ENCODE measurements at places on chromosomes 7 and 10.

DNA sequence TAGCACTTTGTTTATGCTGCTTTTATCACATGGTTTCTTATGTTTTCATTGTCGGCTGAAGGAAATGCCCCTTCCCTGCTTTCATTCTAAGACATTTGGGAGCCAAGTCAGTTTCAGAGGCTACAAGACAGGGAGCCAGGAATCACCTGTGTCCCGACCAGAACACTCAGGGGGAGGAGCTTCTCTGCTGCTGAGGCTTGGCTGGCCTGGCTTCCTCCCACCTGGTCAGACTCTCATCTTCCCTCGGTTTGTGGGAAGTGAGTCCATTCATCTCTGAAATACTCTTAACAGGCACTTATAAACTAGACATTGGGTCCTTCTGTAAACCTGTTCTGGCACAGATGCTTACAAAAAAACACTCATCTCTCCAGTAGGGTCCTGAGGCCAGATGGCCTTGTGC is 19.6 kb upstream of the GOLGA7B start:
- no peak for DNase-seq

- no peak for DNase-seq
These were observed 78.6 kb downstream of the MAD1L1 start for GRCh38 chr7:2154121-2154520.

GRCh38 chr10:12605580-12606405 is 256.4 kb downstream of the CAMK1D start:
- no peak for DNase-seq

- DNase-seq, result no peak
These were observed 18.6 kb upstream of the ASCC1 start for GRCh38 chr10:72234560-72235095.

DNA sequence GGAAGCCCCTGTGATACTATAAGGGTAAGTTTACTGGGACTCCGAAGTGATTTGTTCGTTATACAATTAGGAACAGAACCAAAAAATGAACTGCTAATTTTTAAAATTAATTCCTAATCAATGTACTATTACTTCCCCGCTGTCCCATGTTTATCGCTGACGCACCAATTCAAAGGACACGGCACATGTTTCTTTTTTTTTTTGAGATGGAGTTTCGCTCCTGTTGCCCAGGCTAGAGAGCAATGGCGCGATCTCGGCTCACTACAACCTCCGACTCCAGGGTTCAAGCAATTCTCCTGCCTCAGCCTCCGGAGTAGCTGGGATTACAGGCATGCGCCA is 1.5 kb upstream of the FMC1 start:
- no peak for DNase-seq

DNA sequence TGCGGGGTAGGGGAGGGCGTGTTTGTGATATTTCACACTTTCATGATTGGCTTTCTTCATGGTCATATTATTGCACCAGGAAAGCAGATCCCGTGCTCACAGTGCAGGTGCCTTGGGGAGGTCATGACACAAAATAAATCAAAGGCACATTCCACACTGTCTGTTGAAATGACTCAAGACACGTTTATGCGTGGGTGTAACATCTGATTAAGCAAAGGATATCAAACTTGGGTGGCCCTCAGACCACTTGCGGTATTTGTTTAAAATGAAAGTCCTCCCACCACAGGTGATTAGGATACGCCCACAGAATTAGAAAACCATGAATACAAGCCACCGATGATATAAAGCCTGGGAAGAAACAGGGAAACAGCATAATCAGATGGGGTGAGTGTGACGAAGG is 51.1 kb downstream of the SVIL start:
- DNase-seq, result no peak

DNA sequence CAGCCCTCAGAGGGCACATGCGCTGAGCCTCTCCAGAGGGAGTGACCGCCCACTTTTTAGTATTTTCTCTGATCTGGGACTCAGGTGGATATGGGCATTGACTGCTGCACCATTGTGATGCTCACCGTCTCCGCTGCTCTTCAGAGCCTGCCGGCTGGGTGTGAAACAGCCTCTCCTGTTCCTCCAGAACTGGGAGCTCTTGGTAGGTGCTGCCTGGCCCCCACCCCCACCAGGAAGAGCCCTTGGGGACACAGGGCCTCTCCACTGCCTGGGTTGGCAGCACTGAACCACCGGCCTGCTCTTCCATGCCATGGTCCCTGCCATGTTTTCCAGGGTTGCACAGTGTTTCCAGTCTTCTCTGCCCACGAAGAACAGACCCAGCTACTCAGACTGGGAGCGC is 36.3 kb downstream of the ARHGAP22 start:
- DNase-seq, result no peak

- DNase-seq, result no peak
These were observed 177.4 kb downstream of the ELFN1 start for GRCh38 chr7:1847260-1848001.

- no peak for DNase-seq
These were observed 10.4 kb downstream of the UNC5B start for GRCh38 chr10:71222601-71223346.

- DNase-seq, result no peak
These were observed 10.1 kb upstream of the LEP start for GRCh38 chr7:128231021-128231420.

GRCh38 chr7:70047891-70048448 is 449.7 kb downstream of the AUTS2 start:
- DNase-seq, result no peak

DNA sequence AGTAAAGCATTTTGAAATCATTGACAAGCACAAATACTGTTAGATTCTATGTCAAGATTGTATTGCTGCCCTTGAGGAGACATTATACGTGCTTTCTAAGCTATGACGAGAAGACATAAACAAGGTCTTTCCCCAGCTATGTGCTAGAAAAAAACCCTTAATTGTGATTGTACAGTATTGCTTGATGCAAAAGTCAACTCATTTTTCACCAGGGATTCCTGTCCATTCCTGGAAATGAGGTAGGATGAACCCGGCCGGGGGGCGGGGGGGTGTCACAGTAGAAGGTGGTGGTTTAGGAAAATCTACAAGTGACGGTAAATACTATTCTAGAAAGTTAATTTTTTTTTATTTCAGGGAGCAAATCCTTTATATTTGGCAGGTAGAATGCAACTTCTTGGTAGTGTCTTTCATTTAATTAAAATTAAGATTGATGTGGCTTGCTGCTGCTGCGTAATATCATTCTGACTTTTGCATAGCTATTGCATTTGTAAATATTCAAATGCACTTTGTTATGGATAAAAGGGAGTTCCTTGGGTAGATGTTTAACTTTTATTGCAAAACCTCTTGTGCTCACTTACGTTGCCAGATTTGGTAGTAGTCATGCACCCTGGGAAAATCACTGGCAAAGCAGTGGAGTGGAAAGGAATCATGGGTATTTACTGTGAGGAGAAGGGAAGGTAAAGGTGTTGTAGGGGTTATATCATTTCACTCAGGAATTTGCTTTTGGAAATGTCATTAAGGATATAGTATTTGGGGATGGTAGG is 164.4 kb upstream of the PRPS1L1 start:
- DNase-seq, result no peak

DNA sequence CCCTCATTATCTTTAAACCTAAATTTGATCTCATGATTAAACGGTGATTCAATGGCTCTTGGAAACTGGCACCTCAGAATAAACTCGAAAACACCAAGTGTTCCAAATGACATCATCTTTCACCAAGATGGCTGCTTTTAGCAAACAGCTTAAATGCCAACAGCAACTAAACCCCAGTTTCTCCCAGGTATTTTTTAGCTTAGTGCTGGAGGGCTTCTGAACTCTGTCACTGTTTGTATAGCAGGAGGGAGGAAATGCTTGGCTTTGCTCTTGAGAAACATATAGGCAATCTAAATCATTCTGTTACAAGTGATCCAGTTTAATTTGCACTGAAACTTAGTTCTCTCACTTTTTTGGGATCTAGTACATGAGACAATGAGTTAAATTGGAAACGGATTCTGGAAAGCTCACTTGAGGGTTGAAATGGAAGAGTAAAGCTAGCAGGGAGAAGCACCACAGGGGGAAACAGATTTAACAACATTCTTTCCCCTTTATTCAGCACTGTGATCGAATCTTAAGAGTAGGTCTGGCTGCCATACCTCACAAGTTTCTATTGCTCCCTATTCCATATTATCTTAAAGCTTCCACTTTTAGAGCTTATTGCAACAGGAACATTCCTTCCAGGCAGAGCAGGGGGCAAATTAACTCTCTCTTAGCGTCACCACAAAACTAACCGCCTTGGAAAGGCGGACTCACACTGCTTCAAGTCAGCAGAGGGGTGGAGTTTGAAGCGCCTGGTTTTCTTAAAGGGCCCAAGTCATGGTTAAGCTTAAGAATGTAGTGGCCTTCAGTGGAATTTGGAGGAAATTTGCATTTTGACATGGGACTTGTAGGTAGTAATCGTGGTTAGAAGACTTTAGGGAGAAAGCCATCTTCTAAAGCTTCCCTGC is 1.8 kb upstream of the CCDC6 start:
- peak; percentile 89 for DNase-seq
